ENCODE measurements at places on chromosomes 3 and 15.

GRCh38 chr3:191240486-191240885, 41.4 kb downstream of the OSTN start:
- no peak for DNase-seq

- DNase-seq = no peak
These were observed 22.9 kb downstream of the PRR20G start for GRCh38 chr3:127264794-127265514.

DNA sequence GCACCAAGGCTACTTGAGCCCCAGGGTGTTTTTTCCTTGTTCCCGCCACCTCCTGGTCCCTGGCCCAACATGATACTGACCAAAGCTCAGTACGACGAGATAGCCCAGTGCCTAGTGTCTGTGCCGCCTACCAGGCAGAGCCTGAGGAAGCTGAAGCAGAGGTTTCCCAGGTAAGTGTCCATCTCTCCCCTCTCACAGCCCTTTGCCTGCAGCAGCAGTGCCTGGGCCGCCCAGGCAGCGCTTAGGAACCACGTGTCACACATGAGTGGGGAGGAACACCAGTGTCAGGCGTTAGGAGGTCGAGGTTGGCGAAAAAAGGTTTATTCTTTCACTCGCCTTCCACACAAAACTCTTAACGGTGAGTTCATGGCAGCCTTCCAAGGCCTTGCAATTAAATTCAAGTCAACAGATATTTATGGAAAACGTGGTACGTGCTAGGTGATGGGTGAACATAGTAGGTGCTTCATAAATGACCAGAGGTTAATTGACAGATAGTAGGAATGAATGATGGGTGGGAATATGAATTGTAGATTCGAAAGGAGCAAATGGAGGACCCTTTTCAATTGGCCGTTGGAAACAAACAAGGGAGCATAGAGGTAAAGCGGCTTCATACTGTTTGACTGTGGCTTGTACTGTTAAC, 486 bp downstream of the CDIN1 start:
- DNase-seq = peak; percentile 27

- peak; percentile 15 for DNase-seq
These were observed 45.4 kb upstream of the TSC22D2 start for GRCh38 chr3:150362515-150363302.

DNA sequence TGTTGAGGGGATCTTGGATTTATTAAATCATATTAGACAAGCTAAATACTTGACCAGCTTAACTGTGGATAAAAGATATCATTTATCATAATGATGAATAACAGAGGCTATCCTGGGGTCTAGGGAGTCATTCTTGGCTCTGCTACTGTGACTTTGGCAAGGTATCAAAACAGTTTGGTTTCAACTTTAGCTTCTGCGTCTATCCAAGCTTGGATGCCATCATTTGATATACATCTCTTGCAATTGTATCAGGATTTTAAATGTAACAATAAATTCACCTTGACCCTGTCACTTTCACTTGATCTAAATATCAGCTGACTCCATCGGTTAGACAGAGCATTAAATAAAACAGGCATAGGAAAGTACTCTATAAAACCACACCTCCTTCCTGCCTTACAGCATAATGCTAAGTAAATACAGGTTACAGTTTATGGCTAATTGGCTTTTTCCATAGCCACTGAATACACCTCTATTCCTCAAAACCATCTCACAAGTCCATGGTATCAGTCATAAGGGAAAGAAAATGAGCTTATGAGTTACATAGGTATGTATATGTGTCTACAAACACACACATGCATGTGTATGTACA, 262.9 kb downstream of the CTNNB1 start:
- DNase-seq = no peak

GRCh38 chr3:194275291-194275690, 75.8 kb downstream of the CPN2 start:
- no peak for DNase-seq

- DNase-seq = peak; percentile 60
These were observed 28.2 kb downstream of the MYEF2 start for GRCh38 chr15:48149858-48150257.

DNA sequence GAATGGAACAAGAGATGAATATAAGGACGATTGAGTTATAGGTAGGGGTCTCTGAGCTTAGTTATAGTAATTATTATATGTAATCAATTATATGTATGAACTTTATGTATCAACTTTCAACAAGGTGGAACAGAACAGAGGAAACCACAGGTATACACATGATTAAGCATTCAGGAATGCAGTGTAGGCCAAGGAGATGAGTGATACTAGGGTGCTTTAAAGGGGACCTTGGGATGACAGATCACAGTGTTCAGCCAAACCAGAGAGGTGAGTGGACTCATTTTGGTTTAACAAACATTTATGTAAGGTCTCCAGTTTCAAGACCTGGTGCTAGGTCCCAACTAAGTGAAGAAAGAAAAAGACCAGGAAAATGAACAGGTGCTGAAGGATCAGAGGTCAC, 895.5 kb downstream of the ROBO2 start:
- peak; percentile 20 for DNase-seq

GRCh38 chr15:42457445-42458442, 33.2 kb downstream of the ZNF106 start:
- no peak for DNase-seq

DNA sequence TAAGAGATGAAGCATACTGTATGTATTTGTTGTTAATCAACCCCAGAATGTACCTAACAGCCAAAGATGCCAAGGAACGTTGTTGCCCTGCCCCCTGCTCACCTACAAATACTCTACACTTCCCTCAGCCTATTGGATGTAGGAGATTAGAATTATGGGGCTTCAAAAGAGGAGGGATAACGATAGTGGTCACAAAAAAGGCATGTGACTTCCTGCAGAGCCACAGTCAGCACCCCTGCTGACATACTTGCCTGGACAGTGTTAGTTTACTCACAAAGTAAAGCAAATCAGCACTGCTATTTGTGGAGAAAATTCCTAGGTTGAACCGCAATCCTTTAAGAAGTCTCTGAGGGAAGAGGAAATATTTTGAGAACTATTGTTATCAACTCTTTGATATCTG, 37.9 kb downstream of the PARP15 start:
- no peak for DNase-seq

GRCh38 chr3:179196098-179196497, 47.9 kb downstream of the PIK3CA start:
- DNase-seq = no peak

DNA sequence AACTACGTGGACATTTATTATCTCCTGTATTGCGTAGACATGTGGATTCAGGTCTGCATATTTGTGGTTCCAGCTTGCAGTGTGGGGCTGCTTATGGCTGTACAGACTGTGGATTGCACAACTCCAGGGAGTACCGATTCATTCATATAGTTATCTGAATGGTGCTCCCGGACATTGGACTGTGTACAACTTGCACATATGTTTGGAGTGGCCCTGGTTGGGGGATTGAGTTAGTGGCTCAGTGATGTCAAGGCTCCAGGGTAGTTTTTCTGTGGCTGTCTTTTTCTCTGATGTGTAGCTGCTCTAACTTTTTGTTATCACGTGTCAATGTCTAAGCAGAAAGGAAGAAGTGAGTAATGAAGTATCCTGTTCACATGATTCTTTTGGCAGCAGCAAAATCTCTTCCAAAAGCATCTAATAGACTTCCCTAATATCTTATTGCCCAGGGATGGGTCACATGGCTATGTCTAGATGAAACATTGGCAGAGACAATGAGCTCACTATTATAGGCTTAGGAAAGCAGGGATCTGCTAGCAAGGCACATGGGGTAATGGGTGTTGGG, 15.8 kb downstream of the ST3GAL6 start:
- peak; percentile 65 for DNase-seq

DNA sequence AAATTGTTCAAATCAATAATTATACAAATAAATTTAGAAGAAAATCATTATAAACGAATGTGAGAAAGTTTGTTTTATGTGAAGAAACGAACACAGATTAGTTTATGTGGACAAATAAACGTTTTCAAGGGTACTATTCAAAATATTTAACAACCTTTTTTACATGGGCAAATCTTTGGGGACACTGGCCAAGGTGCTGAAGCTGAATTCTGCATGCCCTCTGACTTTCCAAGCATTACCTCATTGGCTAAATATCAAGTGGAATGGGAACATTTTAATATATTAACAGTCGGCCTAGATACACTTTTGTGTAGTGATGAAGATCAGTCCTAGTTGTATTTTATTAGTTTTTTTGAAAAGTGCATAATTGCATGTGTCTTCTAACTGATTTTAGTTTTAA, 636.4 kb upstream of the DPPA4 start:
- no peak for DNase-seq

DNA sequence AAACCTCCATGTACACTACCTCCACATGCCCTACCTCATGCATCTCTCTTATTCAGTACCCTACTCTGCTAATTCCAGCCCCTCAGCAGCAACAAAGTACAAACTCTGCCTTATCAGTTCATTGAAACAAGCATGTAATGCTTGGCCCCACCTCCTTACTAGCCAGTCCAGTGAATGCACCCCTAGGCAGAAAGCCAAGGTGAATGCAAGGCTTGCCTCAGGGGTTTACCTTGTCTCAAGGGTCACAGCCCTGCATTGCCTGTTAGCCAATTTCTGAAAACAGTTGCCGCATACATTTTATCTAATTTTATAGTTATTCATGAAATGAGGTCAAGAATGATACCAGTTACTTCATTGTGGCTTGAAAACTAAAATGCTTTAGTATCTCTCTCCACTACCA, 576.4 kb downstream of the FHIT start:
- no peak for DNase-seq

DNA sequence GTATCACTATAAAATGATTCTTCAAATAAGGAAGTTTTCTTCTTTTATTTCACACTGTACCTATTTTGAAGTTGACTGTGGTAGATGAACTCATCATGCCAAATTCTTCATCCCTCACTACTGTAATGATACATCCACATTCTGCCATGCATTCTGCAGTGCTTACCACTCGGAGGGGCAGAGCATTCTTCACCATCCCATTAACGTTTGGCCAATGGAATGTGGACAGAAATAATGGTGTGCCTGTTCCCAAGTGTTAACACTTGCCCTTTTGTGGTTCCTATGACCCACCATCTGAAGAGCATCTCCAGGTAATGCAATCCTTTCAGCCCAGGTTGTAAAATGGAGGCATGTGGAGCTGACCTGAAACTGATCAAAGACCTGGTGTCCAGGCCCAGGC, 18.6 kb downstream of the GOLIM4 start:
- no peak for DNase-seq

GRCh38 chr3:194824100-194824499, 138.4 kb downstream of the FAM43A start:
- peak; percentile 23 for DNase-seq

GRCh38 chr3:52454938-52455282, 494 bp upstream of the NISCH start:
- no peak for DNase-seq

- no peak for DNase-seq
These were observed 329.7 kb upstream of the KCNMB2 start for GRCh38 chr3:178206521-178206920.

DNA sequence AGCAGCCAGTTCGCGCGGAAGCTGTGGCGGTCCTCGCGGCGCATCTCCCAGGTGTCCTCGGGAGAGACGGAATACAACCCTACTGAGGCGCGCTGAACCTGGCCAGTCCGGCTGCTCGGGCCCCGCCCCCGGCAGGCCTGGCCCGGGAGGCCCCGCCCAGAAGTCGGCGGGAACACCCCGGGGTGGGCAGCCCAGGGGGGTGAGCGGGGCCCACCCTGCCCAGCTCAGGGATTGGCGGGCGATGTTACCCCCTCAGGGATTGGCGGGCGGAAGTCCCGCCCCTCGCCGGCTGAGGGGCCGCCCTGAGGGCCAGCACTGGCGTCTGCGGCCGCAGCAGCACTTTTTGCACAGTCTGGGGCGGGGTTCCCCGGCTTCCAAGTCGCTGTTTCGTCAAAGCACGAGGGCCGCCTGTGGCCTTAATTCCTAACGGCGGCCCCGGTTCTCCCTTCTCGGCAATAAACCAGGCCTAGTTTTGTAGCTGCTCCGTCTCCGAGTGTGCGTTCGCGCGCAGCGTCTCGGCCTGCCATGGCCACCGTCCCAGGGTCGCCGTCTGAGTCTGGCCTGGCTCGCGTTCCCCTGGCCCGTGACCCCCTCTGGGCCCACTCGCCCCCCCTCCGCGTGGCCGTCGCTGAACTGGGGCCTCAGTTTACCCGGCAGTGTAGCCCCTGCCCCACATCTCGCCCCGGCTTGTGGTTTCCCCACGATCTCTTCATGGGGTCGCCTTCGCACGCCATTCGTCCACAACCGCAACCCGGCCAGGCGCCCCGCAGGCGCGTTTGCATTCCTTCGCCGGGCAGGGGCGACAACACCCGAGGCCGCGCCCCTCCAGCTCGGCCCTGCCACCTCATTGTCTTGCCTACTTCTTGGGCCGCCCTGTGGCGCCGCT, 30.0 kb downstream of the NBEAL2 start:
- DNase-seq = peak; percentile 79

DNA sequence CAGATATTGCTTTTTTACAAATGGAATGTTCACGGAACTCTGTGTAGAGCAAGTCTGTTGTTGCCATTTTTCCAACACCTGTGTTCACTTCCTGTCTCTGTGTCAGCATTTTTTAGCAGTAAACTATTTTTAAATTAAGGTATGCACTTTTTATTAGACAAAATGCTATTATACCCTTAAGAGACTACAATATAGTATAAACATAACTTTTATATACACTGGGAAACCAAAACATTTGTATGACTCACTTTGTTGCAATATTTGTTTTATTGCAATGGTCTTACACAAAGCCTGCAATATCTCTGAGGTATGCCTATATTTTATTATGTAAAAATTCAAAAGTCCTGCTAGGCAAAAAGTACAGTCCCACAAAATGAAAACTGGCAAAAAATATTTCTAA, 39.8 kb upstream of the FGF7 start:
- no peak for DNase-seq

- DNase-seq = no peak
These were observed 20.9 kb downstream of the ABHD6 start for GRCh38 chr3:58258392-58259055.

DNA sequence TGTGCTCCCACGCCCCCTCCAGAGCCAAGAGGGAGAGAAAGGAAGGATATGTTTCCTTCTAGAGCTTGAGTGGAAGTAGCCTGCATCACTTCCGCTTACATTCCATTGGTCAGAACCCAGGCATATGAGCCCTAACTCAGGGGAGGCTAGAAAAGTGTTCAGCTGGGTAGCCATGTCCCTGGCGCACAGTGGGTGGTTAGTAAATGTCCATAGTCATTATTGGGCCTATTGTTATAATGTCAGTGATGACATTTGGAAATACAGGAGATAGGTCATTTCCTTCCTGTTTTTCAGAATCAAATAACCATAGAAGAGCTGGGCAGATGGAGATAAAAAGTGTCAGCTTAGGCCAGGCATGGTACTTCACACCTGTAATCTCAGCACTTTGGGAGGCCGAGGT, 27.3 kb downstream of the CD276 start:
- DNase-seq = no peak

GRCh38 chr3:46061108-46061720, 33.9 kb upstream of the XCR1 start:
- no peak for DNase-seq

DNA sequence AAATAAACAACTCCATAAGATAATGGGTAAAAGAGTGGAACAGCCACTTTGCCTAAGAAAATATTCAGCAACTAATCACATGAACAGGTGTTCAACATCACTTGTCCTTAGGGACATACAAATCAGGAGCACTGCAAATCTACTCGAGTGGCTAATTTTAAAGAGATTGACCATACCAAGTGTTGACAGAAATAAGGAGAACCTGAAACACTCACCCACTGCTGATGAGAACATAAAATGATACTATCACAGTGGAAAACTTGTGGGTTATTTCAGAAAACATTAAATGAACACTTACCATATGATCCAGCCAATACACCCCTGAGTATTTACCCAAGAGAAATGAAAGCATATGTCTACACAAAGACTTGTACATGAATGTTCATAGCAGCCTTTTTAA, 70.5 kb downstream of the GABRB3 start:
- no peak for DNase-seq

GRCh38 chr3:49607796-49608195, 53.5 kb downstream of the BSN start:
- no peak for DNase-seq

All from RWPE1 (cell line).